Myometrial cell (primary cell): ENCODE measurements at places on chromosomes 5 and 9. TPM values are rescaled to one million over a fixed set of nuclear protein-coding genes. Genes with fewer than 3 reads are reported as not detected.

Gene PCA3
- not detected in 2 replicates for total RNA-seq

Gene TMOD1
- total RNA-seq, result 1.7 TPM in 1 of 2 replicates, not detected in the other

Gene EXOSC2
- 21.4 and 26.8 TPM in 2 replicates for total RNA-seq

Gene PCDHB11
- not detected in 2 replicates for total RNA-seq

Gene IL7R
- total RNA-seq, result 19.6 and 22.7 TPM in 2 replicates

Gene DMRT2
- total RNA-seq, result not detected in 2 replicates

Gene TAF1L
- total RNA-seq, result not detected in 2 replicates

Gene PCDHA9
- total RNA-seq, result not detected in 2 replicates

Gene HTR1A
- not detected in 2 replicates for total RNA-seq

Gene SPINK7
- not detected in 2 replicates for total RNA-seq

Gene FRMPD1
- total RNA-seq, result under 0.01 TPM in 2 replicates
